ENCODE measurements at places on chromosomes 4 and X.

DNA sequence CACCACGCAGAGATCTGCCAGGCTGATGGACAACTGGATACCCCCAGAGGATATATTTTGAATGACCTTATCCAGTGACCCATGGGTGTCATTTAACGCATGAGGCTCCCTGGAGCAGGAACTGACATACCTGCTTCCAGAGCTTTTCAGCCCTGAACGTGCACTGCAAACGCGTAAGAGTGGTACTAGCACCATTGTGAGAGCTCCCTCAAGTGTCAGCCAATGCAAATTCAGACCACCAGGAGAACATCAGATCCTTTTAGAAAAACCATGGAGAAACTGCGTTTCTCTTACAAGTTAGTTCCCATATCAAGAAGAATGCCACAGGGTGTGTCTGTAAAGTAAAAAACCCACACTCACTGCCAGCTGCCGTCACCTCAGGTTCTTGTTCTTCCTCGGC, 7.3 kb downstream of the TREX2 start:
- no peak for DNase-seq

- no peak for DNase-seq
Observed at GRCh38 chrX:55488006-55488592, 1.5 kb downstream of the USP51 start.

DNA sequence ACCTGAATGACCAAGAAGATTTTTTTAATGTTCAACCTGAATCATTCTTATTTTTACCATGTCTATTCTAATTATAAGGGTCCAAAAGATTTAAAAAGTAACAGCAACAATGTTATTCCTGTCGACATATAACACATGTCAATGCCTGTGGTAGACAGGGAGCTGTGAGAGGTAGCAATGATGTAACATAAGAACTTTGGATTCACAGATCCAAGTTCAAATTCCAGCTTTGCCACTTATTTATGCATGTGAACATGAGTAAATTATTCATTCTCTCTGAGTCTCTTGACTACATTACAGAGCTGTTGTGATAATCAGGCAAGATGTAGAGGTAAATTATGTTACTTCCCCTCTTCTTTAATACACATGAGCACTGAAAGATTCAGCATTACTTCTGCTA, 54.5 kb downstream of the KLHL8 start:
- DNase-seq: no peak

DNA sequence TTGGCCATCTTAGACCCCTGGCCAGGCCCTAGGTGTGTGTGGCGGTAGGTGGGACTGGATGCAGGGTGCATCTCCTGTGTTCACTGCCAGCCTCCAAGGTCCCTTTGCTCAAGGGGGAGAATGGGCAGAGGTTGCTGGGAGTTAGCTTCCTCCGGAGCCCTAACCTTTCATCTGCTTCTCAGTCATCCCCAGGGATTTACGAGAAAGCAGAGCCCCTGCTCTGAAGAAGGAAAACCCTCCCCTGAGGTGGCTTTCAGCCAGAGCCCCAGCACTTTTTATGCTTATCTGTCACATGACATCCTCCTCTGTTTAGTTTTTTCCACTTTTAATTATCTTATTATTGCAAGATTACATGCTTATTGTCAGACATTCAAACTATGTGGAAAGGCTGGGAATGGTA, 44.9 kb upstream of the DDX3X start:
- DNase-seq: no peak

DNA sequence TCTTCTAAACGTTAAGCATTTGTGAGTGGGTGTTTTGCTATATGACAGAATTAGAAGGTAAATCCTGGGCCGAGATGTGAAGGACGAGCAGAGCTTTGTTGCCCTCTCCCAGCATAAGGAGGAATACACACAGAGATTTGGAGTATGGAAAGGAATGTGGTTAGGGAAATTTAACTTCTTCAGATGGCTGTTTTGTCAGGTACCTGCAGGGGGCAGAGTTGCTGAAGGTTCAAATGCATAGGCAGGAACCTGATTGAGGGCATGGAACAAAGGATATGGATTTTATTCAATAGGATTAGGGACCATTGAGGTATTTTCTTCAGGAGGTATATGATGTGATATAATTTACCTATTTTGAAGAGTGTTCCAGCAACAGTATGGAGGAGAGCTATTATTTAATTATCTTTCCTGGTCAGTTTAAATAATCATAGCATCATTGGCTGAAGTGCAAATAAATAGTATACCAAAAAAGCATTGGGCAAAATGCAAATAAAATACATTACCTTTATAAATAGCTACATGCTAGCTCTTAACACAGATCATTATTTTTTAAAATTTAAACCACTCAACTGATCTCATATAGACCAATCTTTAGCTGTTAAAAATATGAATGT, 143.6 kb downstream of the SLIT2 start:
- peak; percentile 88 for DNase-seq

- DNase-seq: no peak
Observed at GRCh38 chr4:55409468-55410171, 13.9 kb downstream of the TMEM165 start.

DNA sequence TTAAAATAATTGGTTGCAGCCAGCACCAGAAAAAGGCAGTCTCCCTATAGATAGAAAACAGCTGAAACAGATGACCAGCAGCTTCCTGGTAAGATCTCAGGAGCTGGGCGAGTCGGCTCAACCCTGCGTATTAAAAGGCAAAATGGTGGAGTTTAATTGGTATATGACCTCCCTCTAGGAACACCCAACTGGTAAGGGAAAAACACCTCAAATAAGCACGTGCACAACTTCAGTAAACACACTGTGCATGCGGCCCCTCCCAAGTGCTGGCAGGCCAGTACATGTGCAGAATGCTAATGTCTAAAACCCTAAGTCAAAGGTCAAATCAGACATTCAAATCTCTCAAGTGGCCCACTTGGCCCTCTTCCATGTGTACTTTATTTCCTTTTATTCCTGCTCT, 103.2 kb upstream of the PDE5A start:
- no peak for DNase-seq

- DNase-seq: no peak
Observed at GRCh38 chrX:11254417-11255109, 38.6 kb upstream of the AMELX start.

GRCh38 chrX:3520982-3521381, 174.5 kb upstream of the MXRA5 start:
- DNase-seq: no peak

DNA sequence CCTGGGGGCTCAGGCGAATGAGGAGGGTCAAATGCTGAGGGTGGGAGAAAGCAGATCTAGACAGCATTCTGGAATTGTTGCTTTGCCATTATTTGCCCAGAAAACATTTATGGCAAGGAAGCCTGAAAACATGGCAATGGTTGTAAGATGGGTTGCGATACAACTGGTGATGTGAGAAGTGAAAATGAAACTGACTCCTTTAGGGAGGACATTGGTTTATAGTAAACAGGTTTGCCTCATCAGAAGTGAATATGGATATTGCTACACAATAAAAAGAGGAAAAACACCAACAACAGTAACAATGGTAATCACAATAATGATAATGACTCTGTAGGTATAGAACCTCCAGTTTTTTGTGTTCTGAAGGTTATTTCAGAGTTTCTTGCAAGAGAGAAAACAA, 107.0 kb upstream of the TBC1D9 start:
- no peak for DNase-seq

DNA sequence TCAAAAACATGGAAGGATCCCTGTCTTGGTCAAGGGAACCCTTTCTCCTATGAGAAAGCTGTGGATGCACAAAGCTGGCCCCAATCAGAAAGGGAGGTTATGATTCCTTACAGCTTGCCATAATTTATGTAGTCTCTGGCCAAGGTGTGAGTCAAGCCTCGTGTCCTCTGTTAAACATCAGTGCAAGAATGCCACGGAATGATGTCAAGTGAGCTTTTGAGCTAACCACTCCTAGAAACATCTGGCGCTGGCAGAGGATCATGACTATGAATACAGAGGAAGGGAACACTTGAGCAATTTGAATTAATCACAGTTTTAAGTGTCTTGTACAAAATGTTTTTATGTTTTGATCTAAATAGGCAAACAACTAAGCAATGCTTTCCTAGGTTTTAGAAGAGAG, 51.5 kb upstream of the RAP2C start:
- no peak for DNase-seq

DNA sequence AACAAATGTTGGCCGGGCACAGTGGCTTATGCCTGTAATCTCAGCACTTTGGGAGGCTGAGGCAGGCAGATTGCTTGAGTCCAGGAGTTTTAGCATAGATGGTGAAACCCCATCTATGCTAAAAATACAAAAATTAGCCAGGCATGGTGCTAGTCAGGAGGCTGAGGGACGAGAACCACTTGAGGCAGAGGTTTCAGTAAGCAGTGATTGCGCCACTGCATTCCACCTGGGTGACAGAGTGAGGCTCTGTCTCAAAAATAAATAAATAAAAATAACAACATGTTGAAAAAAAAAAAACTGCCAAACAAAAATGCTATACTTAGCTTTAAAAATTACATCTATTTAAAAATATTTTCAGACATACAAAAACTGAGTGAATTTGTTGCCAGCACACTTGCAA, 374.2 kb upstream of the SMIM31 start:
- no peak for DNase-seq

- DNase-seq: no peak
Observed at GRCh38 chr4:116539744-116540143, 545.6 kb downstream of the TRAM1L1 start.

DNA sequence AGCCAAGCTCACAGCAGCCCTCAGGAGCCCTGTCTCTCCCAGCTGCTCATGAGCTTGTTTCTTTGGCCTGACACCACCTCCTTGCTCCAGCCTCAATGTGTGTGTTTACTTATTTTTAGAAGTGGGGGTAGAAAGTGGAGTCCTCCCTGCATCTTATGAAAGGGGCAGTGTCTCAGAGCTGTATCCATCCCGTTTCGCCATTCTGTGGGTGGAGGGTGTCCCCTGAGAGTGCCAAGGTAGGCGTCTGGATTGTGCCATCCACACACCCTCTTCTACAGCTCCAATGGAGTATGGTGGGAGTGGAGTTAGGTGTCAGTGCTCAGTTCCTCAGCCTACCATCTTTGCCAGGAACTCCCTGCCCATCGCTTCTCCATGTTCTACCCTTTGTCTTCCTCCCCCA, 8.3 kb downstream of the SPON2 start:
- no peak for DNase-seq

DNA sequence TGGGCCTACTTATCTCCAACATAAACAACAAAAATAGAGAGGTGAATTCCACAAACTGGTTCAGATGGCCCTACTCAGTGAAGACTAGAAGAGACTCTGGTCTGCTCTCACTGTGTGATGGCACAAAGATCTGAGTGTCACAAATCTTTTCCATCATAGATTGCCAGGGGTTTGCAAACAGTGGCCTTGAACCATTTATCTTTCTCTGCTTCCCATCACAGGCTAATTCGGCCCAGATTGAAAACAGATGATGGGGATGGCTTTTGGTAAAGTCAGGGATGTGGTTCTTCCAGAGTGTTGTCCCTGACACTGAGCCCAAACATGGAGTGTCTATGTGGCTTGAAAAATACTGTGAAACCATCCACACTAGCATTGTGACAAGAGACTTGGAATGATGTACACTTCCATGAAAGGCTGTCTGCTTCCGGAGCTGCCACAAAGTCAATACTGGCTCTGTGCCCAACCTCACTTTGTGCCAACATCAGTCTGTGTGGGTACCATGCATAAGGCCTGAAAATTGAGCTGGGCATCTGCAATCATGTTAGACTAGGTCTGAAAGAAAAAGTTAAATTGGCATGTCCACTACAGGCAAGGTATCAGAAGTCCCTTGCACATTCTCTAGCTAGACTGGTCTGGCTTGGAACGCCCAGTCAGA, 25.2 kb upstream of the PLAC1 start:
- peak; percentile 71 for DNase-seq

GRCh38 chr4:142130666-142131065, 494.3 kb downstream of the IL15 start:
- no peak for DNase-seq

GRCh38 chr4:26812049-26812714, 48.5 kb upstream of the STIM2 start:
- no peak for DNase-seq

- DNase-seq: no peak
Observed at GRCh38 chrX:63561425-63561824, 210.3 kb upstream of the SPIN4 start.

GRCh38 chr4:162061214-162061613, 102.6 kb downstream of the FSTL5 start:
- no peak for DNase-seq

All from COR-L47 (cell line).